ENCODE measurements at places on chromosomes 12 and 14.
A peak's percentile ranks its signal among the peaks of the same experiment; 100 is the strongest.

- peak; percentile 39 for DNase-seq
Measured at GRCh38 chr14:71143381-71144290, 236.4 kb downstream of the PCNX1 start.

GRCh38 chr12:25054076-25054782, 105.3 kb upstream of the BCAT1 start:
- peak; percentile 25 for DNase-seq

DNA sequence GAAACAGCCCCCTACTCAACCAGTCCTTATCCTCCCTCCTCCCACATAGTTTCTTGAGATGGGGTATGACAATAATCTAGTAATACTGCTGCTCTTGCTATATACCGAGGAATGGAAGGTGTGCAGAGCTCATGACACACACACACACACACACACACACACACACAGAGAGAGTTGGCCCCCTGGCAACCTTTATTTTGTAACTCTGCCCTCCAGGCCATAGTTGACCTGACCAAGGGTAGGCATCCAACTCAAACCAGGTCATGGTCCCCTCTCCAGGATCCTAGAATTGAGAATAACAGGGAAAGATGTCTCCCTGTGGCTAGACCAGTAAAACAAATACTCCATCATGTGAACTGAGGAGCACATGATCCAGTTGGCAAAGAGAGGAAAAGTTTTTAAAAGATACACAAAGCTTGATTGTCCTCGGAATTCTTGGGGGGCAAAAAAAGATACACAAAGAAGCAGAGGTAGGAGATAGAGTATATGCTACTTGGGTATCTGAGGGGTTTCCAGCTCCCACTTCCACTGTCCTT, 11.3 kb downstream of the ERO1A start:
- DNase-seq = no peak

GRCh38 chr14:64610049-64610746, 60.4 kb downstream of the PPP1R36 start:
- no peak for DNase-seq

DNA sequence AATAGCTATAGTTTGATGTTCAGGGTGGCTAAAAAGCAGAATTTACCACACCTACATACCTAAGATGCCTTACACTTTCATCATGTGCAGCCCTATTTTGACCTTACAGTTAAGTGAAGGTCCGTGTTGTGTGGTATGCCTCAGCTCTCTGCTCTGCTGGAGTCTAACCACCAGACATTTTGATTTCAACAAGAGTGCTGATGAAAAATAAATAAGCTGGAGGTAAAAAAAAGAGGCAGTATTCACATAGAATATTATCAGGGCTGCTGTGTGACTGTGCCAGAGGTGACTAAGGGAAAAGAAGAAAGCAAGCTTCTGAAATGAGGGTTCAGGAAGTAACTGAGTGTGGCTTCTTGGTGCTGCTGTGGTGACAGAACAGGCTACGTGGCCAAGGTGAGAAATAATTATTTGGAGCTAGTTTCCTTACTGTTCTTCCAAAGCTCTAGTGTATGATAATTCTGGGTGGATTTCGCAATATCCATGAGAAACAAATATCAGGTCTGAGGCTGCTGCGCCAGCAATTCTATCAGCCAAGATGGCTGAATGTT, 188.8 kb downstream of the STXBP6 start:
- DNase-seq = no peak

- no peak for DNase-seq
Measured at GRCh38 chr14:104584557-104584956, 5.0 kb downstream of the C14orf180 start.

DNA sequence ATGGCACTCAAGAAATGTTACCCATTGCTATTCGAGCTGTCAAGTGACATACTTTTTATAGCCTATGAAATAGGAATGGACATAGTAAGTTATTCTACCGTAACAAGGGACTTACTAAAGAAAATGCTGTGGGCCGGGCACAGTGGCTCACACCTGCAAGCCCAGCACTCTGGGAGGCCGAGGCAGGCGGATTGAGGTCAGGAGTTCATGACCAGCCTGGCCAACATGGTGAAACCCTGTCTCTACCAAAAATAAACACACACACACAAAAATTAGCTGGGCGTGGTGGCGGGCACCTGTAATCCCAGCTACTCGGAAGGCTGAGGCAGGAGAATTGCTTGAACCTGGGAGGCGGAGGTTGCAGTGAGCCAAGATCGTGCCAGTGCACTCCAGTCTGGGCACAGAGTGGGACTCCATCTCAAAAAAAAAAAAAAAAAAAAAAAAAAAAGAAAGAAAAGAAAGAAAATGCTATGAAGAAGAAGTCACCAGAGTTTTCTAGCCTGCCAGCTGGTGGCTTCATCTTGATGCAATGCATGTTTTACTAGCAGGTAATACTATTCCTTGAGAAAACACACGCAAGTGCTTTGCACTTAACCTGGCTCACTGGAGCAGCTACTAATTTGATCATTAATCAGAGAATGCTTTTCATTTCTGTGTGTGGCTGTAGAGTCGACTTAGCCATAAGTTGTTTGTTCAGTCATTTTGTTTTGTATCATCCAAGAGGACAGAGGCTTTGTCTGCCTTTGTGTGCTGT, 166.7 kb upstream of the MYL2 start:
- no peak for DNase-seq

GRCh38 chr14:56244138-56244789, 126.1 kb downstream of the PELI2 start:
- DNase-seq = no peak

DNA sequence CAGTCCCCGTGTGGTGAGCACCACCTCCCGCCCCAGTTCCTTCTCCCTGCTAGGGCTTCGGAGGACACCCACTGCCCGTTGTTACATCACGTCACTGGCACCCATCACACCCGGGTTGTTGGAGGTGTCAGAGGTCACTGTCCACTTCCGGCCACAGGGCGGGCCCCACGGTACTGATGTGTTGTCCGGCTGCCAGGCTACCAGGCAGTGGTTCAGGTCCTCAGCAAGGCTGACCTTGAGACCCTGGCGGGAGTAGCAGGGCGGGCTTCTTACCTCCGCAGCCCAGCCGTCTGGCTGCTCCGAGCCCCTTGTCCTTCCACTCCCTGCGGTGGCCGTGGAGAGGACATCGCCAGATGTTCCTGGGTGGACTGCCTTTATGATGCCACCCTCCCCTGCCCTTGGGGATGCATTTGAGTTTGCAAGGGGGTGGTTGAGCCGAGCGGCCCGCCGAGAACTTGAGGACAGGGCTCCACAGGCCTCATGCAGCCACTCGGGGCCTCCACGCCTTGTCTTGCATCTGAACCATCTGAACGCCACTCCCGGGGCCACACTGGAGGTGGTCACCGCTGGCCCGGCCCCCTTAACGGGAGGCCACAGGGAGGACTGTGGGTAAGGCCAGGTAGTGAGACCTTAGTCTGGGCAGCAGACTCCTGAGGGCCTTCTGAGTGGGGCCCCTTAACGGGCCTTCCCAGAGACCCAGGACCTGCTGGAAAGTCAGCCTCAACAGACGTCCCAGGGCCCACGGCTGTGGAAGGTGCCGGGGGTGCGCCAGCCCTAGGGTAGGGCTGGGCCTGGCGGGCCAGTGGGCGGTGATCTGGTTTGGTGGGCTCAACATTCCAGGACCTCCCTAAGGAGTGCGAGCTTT, 27.1 kb upstream of the PLD4 start:
- DNase-seq = no peak

- DNase-seq = peak; percentile 34
Measured at GRCh38 chr14:66624336-66624937, 116.5 kb downstream of the GPHN start.

GRCh38 chr12:23005387-23005786, 380.4 kb downstream of the ETNK1 start:
- no peak for DNase-seq

DNA sequence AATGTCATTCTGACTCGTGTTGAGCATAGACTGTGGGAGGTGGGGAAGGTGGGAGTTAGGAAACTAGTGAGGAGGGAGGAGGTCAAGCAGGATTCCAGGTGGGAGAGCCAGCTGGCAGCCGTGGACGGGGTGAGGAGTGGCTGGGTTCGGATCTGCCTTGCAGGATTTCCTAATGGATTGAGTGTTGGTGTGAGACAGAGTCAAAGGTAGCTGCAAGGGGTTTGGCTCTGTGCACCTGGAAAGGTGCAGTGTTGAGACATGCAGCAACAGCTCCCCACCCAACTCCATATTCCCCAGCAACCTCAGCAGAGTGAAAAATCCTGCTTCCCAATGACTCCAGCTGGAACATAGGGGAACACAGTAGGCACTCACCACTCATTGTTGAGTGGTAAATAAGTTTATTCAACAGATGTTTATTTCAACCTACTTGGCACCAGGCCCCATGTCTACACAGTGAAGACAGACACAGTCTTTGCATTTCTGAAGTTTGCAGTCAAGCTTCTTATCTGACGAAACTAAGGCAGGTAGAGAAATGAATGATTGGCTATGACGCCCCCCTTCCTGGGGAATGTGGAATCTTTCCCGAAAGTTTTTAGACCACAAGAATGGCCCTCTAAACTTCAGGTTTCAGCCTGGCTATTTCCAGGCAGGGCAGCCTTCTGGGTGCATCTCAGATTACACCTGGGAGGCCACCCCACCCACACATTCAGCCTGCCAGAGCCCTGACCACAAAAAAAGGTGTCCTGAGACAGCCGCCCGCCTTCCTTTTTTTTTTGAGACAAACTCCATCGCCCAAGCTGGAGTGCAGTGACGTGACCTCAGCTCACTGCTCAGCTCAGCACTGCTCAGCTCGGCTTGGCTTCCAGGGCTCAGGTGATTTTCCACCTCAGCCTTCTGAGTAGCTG, 37.9 kb upstream of the PLEKHG6 start:
- no peak for DNase-seq

GRCh38 chr12:105921872-105922669, 216.7 kb downstream of the NUAK1 start:
- no peak for DNase-seq

DNA sequence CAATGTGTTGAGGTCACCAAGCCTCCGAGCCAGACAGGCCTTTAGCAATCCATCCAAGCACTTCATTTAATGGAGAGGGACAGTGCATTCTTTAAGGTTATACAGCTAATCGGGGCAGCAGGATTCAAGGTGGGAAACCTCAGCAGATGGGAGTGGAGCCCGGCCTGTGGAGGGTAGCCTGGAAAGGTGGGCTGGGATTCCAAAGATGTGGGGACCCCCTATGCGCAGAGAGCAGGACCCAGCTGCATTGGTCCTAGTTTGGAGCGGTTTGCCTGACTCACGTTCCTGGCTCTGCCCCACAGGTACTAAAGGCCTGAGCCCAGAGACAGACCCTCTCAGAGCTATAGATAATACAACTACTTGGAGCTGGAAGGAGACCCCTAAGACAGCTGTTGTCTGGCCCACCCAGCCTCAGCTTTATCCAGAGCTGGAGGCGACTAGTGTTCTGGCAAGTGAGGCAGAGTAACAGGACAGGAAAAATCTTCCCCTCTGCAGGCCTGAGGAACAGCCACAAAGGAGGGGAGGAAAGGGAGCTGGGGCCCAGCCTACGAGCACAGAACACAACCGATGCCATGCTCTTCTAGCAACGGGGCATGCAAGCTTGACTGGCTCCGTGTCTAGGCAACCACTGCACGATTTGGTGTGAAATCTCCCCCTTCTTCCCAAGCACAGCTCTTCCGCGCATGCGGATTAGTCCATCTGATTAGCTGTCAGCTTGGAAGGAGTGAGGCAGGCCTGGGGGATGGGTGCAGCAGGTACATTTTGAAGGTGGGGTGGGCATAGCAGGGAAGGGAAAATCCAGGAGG, 1.1 kb upstream of the MYH7 start:
- no peak for DNase-seq

GRCh38 chr14:95831468-95831867, 45.2 kb upstream of the TUNAR start:
- DNase-seq = no peak

DNA sequence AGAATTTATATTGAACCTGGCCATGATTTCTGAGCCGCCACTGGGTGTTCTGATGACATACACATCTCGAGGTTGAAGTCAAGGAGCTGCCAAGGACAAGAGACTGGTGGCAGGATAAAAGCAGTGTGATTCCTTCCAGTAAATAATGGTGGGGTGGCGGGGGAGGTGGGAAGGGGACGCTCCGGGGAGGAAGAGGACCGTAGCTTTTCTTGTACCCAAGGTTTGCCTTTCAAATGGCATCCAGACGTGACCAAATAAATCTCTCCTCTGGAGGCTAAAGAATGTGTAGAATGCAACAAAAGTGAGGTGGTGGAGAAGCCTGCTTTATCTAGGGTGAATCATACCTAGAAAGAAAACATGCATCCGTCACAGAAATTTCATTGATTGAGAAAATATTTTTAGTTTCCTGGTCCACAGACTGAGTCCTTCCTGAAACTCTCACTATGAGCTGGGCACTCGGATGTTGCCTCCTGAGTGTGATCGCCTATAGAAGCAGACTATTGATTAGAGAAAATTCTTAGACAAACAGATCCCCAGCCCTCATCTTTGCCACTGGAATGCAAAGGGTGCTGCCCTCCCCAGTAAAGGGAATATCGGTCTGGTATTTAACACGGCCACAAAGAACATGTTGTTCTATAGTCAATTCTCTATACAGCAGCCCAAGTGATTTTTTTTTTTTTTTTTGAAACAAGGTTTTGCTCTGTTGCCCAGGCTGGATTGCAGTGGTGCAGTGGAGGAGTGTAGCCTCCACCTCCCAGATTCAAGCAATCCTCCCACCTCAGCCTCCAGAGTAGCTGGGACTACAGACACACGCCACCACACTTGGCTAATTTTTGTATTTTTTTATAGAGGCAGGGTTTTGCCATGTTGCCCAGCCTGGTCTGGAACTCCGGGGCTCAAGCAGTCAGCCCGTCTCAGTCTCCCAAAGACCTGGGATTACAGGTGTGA, 112.1 kb downstream of the DPF3 start:
- no peak for DNase-seq

DNA sequence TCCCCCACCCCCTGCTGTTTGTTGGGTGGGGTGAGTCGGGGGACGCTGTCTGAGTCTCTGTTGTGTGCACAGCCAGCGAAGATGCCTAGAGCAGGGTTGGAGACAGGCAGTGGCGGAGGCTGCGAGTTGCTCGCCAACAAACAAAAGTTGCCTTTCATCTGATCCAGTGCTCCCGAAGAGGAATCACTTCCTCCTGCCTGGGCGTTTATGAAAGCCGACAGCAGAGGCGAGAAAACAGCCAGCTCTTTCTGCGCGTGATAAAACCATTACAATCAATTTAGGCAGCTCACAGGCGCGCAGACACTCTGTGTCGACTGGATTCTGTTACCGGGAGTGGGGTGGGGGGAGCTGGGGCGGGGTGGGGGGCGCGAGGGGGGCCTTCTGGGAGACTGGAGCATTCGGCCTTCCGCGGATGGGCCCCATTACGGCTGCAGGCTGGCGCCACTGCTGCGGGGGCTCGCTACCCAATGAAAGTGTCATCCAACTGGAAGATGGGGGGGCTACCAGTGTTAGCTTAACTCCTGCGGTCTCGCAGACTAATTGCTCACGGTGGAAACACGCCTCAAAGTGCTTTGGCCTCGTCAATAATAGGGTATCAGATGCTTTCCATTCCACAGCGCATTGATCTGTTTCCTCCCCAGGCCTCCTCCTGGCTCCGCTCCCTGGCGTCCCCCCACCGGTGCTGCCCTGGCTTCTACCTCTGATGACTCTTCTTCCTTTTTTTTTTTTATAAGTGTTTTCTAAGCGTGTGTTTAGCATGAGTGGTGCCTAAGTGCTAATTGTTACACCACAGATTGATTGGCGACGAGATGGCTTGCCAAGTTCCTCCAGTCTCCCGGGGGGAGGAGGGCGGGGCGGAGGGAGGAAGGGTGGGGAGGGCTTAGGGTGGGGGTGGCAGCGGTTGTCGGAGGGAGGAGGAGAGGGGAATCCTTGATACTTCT, 678.4 kb downstream of the MED13L start:
- no peak for DNase-seq

GRCh38 chr12:121713257-121713777, 765 bp downstream of the TMEM120B start:
- no peak for DNase-seq

- DNase-seq = no peak
Measured at GRCh38 chr12:13095266-13095995, 8.0 kb downstream of the GSG1 start.

Measured in CD4-positive, alpha-beta T cell treated with Interleukin-17A for 1 hour (primary cell).